AG09309 (cell line): ENCODE measurements at places on chromosomes 12 and 14.

DNA sequence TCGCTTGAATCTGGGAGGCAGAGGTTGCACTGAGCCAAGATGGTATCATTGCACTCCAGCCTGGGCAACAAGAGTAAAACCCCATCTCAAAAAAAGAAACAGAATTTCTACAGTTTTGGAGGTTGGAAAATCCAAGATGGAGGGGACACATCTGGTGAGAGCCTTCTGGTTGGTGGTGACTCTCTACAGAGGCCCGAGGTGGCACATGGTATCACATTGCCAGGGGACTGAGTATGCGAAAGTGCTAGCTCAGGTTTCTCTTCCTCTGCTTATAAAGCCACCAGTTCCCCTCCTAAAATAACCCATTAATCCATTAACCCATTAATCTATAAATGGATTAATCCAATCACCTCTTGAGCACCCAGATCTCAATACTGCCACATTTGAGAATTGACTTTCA is 70.8 kb upstream of the DACT1 start:
- no peak for DNase-seq

DNA sequence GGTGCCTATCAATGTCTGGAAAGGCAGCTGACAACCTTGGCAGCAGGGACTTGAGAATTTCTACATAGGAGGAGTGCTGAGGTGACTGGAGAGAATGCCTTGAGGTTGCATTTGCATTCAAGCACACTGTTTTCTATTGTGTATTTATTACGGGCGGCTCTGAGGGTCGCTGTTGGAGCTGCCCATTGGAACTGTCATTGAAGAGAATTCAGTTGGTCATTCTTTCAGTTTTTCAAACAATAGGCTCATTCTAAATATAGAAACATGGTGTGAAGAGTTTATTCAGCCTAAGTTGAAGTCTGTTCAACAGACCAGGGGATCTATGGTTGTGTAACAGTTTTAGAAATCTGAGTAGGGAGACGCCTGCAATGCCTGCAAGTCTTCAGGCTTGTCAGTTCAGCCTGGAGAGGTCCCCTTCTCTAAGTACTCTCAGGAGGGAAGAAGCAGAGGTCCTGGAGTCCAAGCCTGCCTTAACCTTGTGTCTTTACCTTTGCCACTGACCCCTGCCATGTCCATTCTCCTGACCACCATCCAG is 9.8 kb upstream of the ABHD12B start:
- no peak for DNase-seq

- no peak for DNase-seq
Observed at GRCh38 chr12:53255996-53256395, 12.1 kb upstream of the ESPL1 start.

DNA sequence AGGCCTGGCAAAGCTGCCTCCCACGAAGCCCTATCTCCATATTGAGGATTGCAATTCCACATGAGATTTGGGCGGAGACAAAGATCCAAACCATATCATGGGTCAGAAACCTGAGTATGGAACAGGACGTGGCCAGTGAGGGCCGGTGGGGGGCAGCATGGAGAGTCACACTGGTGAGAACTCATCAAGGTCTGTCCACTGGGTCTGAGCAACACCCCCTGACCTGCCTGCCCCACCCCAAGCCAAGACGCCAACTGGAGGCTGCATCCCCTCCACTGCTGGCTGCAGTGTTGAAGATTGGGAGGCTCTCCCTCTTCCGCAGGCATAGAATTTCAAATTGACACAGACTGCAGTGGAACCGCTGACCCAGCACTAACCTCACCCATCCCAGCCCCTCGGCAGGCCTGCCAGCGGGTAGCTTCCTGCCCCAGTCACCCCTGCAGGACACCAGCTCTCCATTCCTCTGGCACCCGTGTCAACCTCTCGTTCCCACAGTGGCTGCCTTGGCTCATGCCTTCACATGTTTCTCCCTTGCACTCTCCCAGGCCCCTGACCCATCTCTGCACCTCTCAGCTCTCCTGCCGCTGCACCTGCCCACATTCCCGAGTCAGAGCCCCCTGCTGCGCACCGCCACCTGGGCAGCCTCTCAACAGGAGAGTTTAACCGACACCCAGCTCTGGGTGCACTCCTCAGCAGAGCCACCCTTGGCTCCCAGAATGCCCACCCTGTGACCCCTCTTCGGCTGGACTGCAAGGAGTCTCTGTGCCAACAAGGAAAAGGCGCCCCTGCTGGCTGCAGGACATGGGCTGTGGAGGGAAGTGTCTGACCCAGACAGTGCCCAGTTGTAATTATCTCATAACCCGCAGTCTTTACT is 45.2 kb upstream of the PPP2R5C start:
- no peak for DNase-seq

DNA sequence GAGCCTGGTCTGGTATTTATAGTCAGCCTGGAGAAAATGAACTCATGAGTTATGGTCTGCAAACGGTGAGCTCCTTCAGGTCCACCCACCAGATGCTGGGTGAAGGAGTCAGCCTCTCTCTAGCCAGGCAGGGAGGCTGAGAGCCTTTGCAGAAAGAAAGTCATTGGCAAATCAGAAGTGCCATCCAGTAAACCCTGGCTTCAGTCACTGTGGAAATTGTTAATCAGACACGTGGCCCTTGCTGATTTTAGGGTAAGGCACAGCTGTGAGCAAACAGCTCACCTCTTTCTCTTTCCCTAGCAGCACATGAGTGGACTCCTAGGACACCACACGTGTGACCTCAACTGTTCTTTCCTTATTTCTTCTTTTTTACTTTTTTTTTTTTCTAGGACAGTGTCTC is 44.9 kb downstream of the CHST11 start:
- no peak for DNase-seq

DNA sequence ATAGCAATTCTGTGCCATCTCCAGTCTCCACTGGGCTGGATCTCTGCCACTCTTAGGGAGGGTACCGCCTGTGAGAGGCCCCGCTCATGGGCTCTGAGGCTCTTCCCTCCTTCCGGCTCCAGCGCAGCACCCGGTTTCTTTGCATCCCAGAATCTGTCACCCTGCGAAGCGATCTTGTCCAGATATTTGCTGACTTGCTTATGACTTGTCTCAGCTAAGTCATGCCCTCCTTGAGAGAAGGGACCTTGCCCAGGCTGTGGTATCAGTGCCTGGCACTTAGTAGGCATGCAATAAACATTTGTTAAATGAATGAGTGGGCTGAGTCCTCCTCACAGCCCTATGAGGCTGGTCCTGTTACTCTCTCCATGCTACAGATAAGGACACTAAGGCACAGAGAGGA is 13.4 kb downstream of the KRT80 start:
- DNase-seq, result no peak

GRCh38 chr14:102362084-102362483 is 606 bp downstream of the CINP start:
- no peak for DNase-seq
